Thoracic aorta (tissue), 2 donors: ENCODE measurements at places on chromosomes 7 and 10. TPM values are rescaled to one million over a fixed set of nuclear protein-coding genes. Genes with fewer than 3 reads are reported as not detected.

NKX1-2 gene
- not detected for total RNA-seq

SKIDA1 gene
- total RNA-seq = 5.3 TPM

FXYD4 gene
- total RNA-seq = not detected

MYH16 gene
- not detected for total RNA-seq

IGF2BP3 gene
- total RNA-seq = 0.27 TPM

LIPM gene
- not detected for total RNA-seq

TRIM73 gene
- 2.5 TPM for total RNA-seq

SPDYE2B gene
- total RNA-seq = not detected

SSC4D gene
- 3.2 TPM for total RNA-seq

RHOBTB1 gene
- 16.7 TPM for total RNA-seq

LARP4B gene
- 70.6 TPM for total RNA-seq

KLLN gene
- 0.14 TPM for total RNA-seq

GRCh38 chr10:91210435-91210834 lies 10.0 kb upstream of the PCGF5 start:
- no peak for DNase-seq

- DNase-seq = no peak
Measured at GRCh38 chr10:4784667-4785333, 41.2 kb upstream of the AKR1E2 start.

DNA sequence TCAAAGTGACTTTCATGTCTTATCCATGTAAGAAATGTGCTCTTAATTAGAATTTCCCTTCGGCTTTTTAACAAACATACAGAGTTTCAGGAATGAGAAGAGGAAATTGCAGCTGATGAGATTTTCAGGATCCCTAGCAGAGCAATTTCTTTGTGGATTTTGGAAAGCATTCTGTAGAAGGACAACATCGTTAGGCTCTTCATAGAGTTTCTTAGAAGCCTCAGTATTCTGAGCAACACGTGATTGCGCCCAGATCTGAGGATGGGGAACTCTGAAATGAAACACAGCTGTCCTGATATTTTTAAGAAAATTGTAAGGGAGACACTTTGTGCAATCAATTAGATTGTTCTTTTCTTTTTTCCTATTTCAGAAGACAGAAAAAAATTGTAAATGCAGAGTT lies 85.8 kb downstream of the LHFPL3 start:
- no peak for DNase-seq

GRCh38 chr7:51299391-51300133 lies 17.0 kb downstream of the COBL start:
- no peak for DNase-seq

- no peak for DNase-seq
Measured at GRCh38 chr10:117476281-117476680, 66.3 kb upstream of the EMX2 start.

DNA sequence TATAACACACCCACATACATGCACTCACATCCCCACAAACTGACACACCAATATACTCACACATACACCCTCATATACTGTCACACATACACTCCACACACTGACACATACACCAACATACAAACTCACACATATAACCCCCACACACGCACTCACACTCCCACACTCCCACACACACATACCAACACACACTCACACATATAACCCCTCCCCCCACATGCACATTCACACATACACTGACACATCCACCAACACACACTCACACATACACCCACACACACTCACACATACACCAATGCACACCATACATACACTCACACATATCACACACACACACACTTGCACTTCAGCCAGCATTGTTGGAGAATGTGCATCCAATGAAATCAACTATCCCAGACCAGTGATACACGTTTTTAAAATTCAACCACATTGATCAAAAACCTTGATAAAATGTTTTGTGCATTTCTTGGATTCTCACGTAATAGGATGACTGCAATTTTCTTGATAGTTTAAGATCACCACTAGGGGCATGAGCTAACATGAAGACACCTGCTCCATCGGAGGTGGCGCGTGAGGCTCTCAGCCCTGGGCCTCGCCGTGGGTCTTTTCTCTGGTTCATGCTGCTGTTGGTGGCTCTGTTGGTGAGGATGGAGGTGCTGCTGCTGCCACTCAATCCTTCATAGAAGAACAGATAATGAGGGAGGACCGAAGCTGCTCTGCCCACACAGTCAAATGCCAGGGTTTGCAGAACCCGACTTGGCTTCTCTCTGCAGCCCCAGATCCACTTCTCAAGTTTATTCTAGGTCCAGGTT lies 32.1 kb upstream of the CHST15 start:
- no peak for DNase-seq

GRCh38 chr10:101014966-101015581 lies 15.5 kb downstream of the LZTS2 start:
- DNase-seq = no peak

GRCh38 chr7:19620470-19620869 lies 88.4 kb downstream of the POLR1F start:
- no peak for DNase-seq

DNA sequence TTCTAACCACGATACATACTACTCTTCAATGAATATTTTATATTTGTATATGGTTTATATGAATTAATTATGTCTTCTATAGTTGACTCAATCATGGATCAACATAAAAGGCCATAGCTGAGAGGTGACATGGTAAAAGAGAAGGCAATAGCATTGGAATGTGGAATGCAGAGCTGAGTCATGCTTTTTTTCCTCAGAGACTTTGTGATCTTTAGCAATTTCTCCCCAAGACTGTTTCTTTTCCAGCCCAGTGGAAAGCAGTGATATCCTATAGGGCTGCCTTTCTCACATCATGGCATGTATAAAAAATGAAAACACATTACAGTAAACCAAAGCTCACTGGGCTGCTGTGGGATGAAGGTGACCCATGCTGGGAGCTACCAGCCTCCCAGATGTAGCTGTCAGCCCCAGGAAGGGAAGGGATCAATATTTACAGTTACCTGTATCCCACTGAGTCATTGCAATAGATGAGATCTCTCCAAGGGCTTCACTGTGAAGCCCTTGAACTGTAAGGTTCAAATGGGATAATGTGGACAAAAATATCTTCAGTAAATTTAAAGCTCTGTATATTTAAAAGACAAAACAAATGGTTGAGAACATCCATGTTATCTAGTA lies 30.2 kb downstream of the SLC39A12 start:
- no peak for DNase-seq

DNA sequence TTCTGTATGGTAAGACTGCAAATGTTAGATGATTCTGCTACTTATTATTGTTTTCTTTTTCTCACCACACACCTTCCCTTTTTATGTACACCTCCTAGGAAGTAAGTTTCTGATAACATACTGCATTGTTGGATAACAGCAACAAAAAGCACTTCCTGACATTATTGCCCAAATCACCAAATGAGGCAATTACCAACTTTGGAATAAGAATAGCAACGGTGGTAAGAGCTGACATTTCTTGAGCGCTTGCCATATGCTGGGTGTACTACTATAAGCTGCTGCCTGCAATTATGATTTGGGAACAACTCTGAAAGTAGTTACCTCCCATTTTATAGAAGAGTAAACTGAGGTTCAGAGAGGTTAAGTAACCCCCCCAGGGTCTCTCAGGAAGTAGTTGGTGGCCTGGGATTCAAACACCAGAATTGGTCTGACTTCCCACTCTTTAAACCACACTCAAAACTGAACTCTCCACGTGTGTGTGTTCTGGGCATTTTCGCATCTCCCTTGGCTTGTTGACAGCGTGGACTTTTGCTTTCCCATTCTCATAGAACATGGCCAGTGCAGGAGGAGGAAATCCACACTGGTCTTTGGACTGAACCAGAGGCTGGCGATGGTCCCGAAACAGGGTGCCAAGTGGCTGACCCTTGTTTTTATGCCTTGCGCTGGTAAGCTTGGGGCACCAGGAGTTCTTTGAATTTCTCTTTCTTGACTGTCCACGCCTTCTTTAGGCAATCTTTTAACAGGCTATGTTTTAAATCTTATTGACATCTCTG lies 71.4 kb downstream of the TCF7L2 start:
- DNase-seq = no peak

- no peak for DNase-seq
Measured at GRCh38 chr10:60096761-60097513, 190.6 kb upstream of the CCDC6 start.

DNA sequence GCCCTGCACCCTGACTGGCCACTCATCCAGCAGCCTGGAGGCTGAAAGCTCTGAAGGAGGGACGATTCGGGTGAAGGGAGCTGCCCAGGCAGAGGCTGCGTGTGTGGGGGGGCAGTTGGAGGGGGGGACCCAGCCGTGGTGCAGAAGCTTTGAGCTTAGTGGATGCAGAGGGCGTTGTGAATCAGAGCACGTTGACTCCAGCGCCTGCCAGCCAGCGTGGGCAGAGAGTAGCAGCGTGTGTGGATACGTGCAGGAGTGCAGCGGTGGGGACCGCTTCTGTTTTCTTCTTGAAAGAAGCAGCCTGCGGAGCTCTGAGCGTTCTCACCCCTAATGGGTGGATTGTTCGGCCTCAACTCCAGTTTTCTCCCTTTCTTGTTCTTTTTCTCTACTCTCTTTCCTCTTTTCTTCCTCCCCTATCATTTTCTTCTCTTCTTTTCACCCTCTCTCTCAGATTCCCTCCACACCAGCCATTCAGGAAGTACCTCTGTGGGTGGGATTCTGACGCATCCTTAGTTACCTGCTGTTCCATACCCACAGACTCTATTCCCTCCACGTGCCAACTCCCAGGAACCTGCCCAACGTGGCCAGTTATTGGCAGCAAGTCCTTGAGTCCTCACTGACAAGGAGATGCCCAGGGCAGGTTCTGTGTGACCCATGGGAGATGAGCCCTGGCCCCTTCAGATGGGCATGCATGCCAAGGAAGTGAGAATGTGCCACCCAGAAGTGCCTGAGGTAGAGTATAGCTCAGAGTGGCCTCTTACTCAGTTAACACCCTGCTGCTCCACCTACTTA lies 47.4 kb downstream of the SORCS3 start:
- DNase-seq = no peak

DNA sequence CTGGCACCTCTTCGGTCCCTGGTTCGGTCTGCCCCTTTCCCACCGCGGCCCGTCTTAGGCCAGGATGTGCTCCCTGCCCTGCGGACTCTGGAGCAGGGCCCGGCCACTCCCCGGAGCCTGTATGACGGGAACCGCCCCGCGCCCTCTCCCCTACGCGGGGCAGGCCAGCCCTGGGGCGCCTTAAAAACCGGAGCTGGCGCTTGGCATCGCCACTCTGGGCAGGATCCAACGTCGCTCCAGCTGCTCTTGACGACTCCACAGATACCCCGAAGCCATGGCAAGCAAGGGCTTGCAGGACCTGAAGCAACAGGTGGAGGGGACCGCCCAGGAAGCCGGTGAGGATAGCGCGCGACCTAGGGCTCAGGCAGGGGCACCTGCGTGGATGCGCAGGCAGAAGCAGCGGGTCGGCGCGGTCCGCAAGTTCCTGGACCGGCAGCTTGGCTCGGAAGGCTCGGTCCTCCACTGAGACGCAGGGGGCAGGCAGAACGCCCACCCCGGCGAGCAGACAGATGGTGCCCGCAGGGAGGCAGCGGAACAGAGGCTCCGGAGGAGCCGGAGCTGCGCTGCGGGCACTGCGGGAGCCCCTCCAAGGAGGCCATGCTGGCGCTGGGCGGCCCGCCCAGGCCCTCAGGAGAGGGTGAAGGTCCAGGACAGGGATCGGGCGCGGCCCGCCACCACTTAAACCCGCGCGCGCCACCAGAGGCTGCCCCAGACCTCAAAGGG lies at the start of gene ADIRF:
ADIRF (plus strand) TSS at position 212 of the 723 bp plus-strand sequence; CDS start at position 275, 63 bp downstream.
- no peak for DNase-seq

GRCh38 chr10:91006001-91006751 lies 85.3 kb upstream of the ANKRD1 start:
- DNase-seq = peak; percentile 18

DNA sequence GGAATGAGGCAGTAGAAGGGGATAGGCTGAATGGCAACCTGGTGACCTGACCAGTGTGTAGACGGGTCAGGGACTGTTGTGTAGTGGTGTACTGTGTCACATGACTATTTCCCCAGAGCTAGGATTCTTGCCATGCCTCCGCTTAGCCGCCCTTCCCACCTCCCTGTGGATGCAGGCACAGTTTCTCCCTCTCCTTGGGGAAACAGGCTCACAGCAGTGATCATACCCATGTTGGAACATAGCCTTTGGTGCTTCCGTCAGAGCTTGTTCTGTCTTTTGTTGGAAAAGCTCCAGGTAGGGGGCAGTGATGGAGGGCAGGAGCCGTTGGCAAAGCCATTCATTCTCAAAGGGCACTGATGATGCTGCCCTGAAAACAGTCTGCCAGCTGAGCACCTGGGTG lies 44.3 kb downstream of the OGDH start:
- no peak for DNase-seq

DNA sequence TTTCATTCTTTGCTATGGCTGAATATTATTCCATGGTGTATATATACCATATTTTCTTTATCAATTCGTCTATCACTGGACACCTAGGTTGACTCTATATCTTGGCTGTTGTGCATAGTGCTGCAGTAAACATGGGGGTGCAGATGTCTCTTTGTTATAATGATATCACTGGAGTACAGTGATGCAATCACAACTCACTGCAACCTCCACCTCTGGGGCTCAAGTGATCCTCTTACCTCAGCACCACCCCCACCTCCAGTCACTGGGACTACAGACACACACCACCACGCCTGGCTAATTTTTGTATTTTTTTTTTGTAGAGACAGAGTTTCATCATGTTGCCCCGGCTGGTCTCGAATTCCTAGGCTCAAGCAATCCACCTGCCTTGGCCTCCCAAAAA lies 15.6 kb downstream of the KLHL7 start:
- DNase-seq = no peak

GRCh38 chr10:99427566-99428190 lies 2.7 kb downstream of the GOT1 start:
- DNase-seq = no peak

GRCh38 chr10:122740640-122741039 lies 41.0 kb upstream of the C10orf120 start:
- DNase-seq = no peak

DNA sequence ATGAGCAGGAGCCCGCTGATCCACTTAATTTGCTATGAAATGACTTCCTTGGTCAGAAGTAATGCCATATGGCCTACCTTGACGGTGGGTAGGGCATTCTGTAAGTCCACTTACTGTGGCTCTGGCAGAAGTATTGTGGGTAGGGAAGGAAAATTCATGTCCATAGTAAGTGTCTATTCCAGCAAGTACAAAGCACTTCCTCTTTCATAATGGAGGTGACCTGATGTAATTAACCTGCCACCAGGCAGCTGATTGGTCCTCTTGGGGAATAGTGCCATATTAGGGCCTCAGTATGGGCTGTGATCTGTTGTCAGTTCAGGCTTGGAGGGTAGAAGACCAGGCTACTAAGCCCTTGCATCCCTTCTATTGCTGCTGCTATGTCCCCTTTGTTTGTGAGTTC lies 103.9 kb downstream of the SLC37A3 start:
- DNase-seq = no peak

- no peak for DNase-seq
Measured at GRCh38 chr7:21426286-21427181, 1.3 kb upstream of the SP4 start.

GRCh38 chr10:79334573-79334972 lies 12.7 kb upstream of the PPIF start:
- no peak for DNase-seq

GRCh38 chr10:113438652-113439051 lies 114.2 kb upstream of the HABP2 start:
- no peak for DNase-seq

- no peak for DNase-seq
Measured at GRCh38 chr10:92850185-92850584, 1.9 kb downstream of the EXOC6 start.
